T-helper 9 cell (primary cell): ENCODE measurements at places on chromosomes 2 and 18.

DNA sequence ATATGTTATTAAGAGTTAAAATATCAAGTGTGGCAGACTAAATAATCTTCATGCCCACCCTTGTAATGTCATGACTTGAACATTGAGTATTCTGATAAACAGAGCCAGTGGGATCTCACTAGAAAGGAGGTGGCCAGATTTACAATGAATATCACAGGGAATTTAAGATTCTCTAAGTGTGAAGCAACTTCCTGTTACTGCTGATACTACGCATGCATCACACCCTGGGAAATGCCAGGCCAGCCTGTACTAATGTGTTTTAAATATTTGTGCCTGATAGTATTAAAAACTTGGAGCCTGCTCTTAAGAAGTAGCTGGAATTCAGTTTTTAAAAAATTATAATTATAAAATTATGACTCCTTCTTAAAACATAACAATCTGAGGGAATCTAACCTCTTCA is 148.3 kb downstream of the LAMA3 start:
- no peak for DNase-seq

DNA sequence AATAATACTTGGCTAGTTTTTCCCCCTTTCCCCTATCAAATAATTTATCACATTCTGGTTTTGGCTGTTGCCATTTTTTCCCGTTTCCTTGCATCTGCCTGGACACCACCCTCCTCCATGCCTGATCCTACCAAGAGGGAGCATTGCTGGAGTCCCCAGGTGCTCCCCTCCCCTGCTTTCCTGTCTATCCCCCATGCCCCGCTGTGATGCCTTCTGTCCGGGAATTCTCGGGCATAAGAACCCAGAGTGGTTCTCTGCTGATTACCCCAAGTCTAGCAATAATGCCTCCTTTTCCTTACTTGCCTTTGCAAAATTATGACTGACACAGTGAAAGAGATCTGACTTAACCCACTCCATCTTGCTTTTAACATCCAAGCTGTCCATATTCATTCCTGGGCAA is 248.0 kb upstream of the PXDN start:
- DNase-seq: no peak

DNA sequence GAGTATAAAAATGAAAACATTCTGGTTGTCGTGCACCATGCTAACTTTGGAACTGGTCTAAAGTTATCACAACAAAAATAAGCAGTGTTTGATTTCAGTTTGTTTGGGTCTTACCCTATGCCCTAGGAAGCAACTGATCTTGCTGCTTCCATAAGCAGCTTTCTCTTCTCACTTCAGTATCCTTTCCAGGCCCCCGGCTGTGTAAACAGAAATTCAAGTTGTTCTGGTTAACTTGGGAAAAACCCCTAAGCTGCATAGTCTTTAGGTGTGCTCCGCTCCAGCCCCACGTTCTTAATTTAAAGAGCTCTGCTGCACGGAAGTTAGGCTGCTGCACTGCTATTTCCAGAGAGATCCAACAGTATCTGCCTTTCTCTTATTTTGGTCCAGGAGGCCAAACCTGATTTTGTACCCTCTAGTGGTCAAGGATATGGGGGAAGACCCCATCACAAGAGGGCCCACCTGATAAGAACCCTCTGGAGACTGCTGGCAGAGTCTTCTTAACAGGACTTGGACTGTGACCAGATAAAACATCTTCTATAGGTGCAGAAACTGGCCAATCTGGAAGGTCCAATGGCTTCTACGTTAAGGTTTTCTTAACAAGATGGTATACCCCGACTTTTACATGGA is 69.1 kb downstream of the FEZ2 start:
- DNase-seq: no peak

DNA sequence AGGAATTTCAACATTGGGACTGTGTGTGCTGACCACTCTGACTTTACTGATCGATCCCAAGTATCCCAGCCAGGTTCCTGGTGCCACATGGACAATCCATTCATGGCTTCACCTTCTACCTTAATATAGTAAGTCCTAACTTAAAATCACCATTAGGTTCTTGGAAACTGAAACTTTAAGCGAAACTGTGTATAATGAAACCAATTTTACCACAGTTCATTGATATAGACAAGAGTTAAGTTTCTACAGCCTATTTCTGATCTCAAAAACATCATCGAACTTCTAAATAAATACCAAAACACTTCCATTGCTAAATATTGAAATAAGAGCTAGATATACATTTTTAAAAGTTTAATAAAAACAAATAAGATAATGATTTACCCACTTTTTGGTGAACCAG is 4.4 kb upstream of the EXOC6B start:
- DNase-seq: no peak

DNA sequence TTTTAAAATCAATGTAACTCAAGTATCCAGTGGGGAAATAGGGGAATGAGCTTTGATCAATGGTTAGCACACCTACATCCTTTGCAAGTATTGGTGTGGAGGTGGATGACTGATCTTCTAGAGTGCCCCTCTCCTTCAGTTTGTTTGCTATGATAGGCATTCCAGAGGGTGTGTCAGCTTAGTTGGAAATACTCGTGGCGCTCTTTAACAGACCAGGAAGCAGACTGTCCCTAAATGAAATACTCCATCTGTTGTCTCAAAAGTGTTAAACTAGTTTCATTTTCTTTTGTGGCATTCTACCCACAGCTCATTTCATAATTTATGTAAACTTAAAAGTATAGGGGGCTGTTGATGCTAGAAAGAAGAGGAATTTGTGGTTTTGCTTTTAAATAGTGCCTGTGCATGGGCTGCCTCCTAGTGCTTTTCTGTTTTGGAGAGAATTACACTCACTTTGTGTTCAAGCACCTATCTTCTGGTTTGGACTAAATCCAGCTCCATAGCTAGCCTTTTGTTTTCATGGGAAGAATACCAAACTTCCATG is 66.2 kb downstream of the STAT1 start:
- no peak for DNase-seq

- DNase-seq: no peak
These were observed 319.8 kb downstream of the FBXO15 start for GRCh38 chr18:73827801-73828200.
